NCI-H460 (cell line): ENCODE measurements at places on chromosomes 2 and 18.

- DNase-seq, result peak; percentile 30
Observed at GRCh38 chr2:42196403-42197267, 27.5 kb downstream of the EML4 start.

GRCh38 chr2:179751163-179751809 lies 110.1 kb downstream of the ZNF385B start:
- DNase-seq, result peak; percentile 15

- DNase-seq, result no peak
Observed at GRCh38 chr2:8658064-8658862, 23.6 kb upstream of the ID2 start.

- DNase-seq, result no peak
Observed at GRCh38 chr2:238985931-238986446, 138.1 kb downstream of the TWIST2 start.
